Tongue (tissue), 3 donors: ENCODE measurements at places on chromosomes 13 and 19. TPM values are rescaled to one million over a fixed set of nuclear protein-coding genes. Genes with fewer than 3 reads are reported as not detected.

- peak; percentile 67 for DNase-seq
These were observed 12.5 kb downstream of the PBX4 start for GRCh38 chr19:19606021-19606420.

GRCh38 chr13:59371229-59371628, 792.5 kb downstream of the DIAPH3 start:
- no peak for DNase-seq

DNA sequence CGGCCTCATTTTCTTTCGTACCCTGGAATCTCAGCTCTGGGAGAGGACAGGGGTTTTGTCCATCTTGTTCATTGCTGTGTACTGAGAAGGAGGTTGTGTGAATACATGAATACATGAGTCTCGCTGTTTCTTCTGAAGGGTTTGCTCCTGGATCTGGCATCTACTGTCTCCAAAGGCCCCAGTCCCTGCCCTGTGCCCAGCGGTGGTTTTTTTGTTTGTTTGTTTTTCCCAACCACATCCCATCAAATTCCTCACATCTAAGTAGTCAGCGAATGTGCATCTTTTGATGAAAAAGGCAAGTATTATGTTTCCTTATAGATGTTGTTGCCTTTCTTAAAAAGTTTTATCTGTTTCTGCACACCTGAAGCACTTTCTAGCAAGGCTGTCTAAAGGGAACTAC, 12.5 kb downstream of the DCAF15 start:
- DNase-seq, result no peak

GRCh38 chr19:50812474-50812873, 11.1 kb downstream of the KLK1 start:
- no peak for DNase-seq

- no peak for DNase-seq
These were observed 263.9 kb upstream of the NBEA start for GRCh38 chr13:34678154-34678553.

- DNase-seq, result peak; percentile 42
These were observed 40.3 kb downstream of the RCBTB2 start for GRCh38 chr13:48492470-48493065.

GRCh38 chr19:45250832-45251451, at the start of gene MARK4:
Gene MARK4, plus strand, starts transcription at chr19:45251271. Its CDS starts 318 bp downstream, at chr19:45251589.
- peak; percentile 83 for DNase-seq

DNA sequence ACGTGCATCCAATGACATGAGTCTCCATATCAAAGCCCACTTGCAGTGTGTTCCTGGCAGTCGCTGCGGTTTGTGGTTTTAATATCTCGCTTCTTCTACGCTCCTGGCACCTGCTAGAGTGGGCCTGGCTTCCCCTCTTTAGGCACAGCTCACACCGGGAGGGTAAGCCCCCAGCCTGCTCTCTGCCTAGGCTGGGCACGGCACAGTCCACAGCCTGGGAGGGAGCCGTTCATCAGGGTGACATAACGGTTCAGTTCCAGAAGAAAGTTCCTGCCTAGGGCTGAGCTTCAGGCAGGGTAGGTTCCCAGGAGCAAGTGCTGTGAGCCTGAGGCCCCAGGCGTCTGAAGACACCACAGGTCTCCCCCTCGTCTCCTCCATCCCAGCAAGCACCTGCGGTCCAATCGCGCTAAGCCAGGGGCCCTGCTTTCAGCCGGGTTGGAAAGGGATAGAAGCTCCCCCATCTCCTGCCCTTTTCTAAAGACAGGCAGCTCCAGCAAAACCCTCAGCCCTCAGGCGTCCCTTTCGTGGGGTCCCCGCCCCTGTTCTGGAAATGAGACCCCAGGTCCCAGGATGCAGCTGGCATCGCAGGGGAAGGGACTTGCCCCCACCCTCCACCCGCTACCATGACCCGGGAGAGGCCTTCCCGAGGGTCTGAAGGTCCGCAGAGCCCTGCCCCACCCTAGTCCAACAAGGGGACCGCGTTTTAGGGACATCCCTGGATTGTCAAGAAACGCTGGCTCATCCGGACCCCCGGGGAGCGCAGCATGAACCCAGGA, 121.6 kb upstream of the ZNF507 start:
- peak; percentile 16 for DNase-seq

DNA sequence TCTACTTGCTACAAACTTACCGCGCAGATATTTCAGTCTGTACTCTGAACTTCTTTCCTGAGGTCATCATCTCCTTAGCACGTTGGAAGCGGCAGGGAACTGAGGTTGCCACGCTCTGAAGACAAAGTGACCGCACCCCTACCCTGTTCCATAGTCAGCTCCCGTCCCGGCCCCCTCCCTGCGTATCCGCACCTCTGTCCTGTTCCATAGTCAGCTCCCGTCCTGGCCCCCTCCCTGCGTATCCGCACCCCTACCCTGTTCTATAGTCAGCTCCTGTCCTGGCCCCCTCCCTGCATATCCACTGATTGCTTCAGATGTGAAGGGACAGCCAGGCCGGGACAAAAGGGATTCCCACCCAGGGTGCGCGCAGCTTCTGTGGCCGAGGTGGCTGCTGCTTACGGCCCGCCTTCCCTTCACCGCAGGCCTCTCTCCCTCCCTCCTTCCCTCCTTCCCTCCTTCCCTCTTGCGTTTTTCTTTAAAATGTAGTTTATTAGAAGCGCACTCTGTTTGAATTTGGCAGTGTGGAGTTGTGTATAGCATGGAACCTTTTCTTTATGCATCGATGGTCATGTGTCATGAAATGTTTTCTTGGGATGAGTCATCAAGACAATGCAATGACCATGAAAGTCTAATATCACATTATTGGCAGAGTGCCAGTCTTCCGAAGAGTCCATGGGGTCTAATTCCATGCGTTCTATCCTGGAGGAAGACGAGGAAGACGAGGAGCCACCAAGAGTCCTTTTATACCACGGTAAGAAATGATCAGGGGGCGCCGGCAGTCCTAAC, 21.9 kb upstream of the NDUFS7 start:
- DNase-seq, result no peak

DNA sequence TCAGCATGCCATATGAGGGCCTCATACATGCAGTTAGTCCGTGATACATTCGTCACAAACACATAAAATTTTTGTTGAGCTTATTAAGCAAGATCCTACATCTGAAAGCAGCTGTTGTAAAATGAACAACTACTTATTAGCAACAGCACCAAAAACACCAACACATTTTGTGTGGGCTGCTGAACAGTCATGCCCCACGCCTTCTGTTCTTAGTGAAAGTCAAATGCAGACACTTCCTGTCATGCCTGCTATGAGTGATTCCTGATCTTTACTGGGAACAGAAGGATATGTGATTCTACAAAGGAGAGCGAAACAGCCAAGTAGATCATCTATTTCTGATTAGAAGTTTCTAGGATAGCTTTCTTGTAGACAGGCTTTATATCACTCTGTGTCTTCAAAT, 4.2 kb upstream of the B3GLCT start:
- DNase-seq, result no peak

GRCh38 chr19:49348305-49349189, 13.3 kb downstream of the CD37 start:
- DNase-seq, result no peak

DNA sequence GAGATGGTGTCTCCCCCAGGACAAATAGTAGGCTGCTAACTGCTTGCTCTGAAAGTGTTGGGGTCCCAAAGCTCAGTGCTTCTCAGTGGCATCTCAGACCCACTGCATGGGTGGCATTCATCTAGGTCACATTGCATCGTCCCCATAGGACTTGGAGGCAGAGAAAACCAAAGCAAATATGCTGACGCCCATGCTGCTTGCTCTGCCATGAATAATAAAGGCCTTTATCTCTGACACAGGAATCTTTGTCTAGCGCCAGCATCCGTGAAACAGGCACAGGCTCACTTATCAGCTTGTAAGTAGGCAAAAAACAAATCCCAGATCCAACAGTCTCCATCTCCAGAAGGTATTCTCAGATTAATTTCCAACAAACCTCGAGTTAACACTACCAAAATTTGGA, 18.9 kb upstream of the IPO5 start:
- no peak for DNase-seq

DNA sequence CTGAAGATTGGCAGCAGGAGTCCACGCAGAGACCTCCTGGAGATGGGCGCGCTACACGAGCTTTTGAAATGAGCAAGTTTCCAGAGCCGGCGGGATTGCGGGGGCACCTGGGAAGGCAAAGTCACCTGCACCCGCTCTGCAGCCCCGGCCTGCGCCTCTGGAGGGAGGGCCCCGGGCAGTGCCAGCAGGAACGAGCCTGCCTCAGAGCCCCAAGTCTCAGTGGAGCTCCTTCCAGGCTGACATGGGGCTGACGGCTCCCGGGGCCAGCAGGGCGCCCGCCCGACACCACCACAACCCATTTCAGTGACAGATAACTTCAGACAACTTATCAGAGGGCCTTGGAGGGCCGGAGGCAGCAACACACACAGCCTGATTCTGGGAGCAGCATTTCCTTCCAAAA, 45.0 kb downstream of the RASA3 start:
- DNase-seq, result no peak

DNA sequence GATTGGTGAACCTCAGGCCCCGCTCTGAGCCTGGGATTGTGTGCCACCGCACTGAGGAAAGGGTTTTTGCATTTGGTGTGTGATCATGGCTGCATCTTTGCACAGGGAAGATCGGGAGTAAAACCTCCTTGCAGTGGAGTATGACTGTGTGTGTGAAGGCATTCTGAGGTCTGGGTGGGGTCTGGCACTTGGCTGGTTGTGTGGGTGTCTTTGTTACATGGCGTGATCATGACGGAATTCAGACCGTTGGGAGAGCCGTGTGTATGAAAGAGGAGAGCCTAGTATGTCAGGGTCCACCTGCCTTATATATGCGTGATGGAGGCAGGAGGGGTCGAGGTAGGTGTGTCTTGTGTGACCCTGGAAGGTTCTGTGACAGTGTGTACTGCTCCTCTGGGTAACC, 740 bp upstream of the BEST2 start:
- no peak for DNase-seq

GRCh38 chr19:57267291-57267690, 13.0 kb upstream of the ZNF460 start:
- no peak for DNase-seq

The SPC24 gene
- 12.3 TPM for total RNA-seq

The ETFB gene
- total RNA-seq, result 71.3 TPM

The SIGLEC14 gene
- total RNA-seq, result 0.21 TPM

The ZNF561 gene
- 49.1 TPM for total RNA-seq

The CGB1 gene
- not detected for total RNA-seq

The MBD3L4 gene
- total RNA-seq, result not detected

The WDR87 gene
- total RNA-seq, result not detected

The PEAK3 gene
- total RNA-seq, result not detected

The IGFL3 gene
- total RNA-seq, result not detected
